ENCODE measurements at places on chromosomes 6 and 20.

DNA sequence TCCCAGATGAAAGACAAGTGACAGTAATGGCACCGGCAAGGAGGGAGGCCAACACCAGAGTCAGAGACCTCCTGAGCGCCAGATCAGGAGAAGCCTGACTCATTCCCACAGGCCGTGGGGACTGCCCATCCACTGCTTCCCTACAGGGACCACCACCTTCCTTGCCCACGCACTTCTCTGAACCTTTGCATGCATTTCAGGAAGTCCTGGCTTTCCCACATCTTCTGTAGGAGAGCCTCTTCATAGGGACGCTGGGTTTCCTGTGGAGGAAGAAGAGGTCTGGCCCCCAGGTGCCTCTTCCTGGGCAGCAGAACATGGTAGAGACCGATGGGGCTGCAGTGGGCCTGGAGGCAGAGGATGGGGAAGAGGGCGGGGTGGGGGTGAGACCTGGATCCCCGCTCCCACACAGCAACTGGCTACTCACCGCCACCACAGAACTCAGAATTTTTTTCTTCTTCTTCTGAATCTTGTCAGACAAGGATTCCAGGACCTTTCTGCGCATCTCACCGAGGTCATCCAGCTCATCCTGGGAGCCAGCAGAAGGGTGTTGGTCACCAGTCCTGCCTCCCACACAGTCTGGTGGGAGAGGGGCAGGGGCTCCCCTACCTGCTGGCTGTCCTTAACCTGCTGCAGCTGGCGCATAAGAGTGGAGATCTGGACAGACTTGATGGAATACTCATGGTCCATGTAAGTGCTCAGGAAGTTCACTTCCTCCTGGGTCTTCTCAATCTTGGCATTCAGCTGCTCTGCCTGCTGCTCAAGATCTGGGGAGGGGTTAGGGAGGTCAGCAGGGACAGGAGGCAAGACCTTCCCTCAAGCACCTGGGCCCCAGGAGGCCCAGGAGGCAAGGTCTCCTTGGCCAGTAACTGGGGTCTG is 13.7 kb downstream of the C20orf96 start:
- DNase-seq: no peak

GRCh38 chr6:145272246-145272645 is 463.1 kb downstream of the EPM2A start:
- DNase-seq: no peak

DNA sequence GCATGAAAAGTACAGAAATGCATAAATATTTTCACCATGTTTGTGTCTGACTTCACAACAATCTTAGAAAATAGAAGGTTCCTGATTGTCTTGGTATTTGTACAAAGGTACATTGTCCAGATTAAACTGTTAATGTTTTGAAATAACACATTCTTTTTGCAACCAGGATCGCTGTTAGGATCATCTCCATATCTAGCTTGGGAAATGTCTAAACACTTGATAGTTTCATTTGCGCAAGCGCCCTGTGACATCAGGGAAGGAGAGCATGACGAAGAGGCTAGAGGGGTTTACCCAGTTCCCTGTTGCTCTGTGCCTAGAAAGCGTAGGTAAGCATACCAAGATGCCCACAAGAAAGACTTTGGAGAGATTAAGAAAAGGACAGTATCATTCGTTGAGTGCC is 19.4 kb downstream of the ALDH8A1 start:
- no peak for DNase-seq

- no peak for DNase-seq
Observed at GRCh38 chr6:34654061-34654710, 42.4 kb downstream of the ILRUN start.

GRCh38 chr20:21640556-21640955 is 64.9 kb upstream of the PAX1 start:
- DNase-seq: no peak

GRCh38 chr6:7313505-7314165 is 636 bp upstream of the SSR1 start:
- DNase-seq: no peak

GRCh38 chr6:21457647-21458046 is 135.9 kb upstream of the SOX4 start:
- no peak for DNase-seq

GRCh38 chr6:48765352-48765961 is 654.5 kb upstream of the PTCHD4 start:
- no peak for DNase-seq

DNA sequence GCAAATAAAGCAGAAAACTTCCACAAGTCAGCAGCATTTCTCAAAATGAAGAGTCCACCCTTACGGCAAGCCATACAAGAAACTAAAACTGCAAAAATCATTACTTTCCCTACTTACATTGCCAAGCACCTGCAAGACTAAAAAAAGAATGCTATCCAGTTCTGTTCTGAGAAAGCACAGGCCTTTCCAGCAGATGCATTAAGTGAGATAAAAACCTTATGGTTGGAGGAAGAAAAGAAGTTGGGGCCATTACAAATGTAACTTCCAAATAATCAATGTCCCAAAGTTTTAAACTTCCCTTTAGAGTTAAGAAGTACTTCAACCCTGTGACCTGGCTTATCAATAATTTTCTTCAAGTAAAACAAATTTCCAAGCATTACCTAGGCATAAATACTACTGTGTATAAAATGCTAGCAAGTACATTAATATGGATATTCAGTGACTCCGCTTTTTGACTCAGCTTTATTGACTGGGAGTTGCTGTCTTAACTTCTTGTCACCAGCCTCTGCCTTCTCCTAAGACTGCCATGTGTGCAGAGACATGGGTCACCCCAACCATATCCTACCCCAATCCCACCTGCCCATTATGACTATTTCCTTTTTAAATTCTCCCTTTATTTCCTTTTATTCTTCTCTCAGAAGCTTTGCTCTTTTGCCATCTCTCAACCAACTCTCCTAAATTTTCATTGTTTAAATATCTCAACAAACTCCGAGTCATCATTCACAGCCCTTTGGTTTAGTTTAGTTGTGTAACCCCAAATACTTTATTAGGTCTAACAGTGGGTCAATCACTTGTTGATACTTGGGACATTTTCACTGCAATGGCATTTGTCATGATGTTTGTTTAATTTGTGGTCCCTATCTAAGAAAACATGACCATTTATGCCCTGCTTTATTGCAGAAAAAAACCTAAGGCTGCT is 49.7 kb downstream of the SLC22A23 start:
- no peak for DNase-seq

- DNase-seq: peak; percentile 10
Observed at GRCh38 chr6:6811128-6812009, 222.8 kb downstream of the LY86 start.

DNA sequence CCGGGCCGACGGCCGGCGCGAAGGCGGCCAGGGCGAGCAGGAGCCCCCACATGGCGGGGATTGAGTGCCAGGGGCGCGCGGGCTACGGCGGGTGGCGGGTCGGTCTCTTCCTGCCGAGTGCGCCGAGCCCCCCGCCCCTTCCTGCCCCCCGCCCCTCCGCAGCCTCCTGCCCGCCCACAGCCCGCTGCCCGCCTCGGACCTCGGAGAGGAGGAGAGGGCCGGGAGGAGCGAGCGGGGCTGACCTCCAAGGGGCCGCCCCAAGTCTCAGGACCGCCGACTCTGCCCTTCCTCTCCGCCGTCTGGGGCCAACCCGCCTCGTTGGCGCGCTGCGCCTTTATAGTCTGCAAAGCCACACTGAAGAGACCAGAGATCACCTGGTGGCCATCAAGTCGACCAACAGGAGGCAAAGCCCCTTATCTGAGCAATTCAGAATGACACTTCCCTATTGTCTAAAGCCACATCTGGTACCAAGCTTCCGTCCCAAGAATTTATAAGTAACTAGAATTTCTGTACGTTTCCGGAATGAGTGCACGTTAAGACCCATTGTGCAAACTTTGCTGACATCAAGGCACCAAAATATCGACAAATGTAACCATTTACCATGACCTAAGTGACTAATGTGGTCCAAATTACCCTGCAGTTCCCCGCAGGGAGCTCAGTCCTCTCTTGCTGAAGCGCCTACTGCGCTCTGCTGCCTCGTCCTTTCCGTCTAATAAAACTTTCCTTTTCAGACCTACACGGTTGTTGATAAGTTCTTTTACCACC is at the start of gene CPXM1:
Gene CPXM1 (minus strand): TSS at position 107 of the 765 bp plus-strand sequence. CDS start 55 bp downstream, at position 52.
- DNase-seq: no peak

- no peak for DNase-seq
Observed at GRCh38 chr6:52375780-52376556, 14.0 kb downstream of the PAQR8 start.

GRCh38 chr6:71015392-71015791 is 58.5 kb upstream of the B3GAT2 start:
- DNase-seq: no peak

- DNase-seq: peak; percentile 39
Observed at GRCh38 chr6:6781172-6781872, 192.8 kb downstream of the LY86 start.

DNA sequence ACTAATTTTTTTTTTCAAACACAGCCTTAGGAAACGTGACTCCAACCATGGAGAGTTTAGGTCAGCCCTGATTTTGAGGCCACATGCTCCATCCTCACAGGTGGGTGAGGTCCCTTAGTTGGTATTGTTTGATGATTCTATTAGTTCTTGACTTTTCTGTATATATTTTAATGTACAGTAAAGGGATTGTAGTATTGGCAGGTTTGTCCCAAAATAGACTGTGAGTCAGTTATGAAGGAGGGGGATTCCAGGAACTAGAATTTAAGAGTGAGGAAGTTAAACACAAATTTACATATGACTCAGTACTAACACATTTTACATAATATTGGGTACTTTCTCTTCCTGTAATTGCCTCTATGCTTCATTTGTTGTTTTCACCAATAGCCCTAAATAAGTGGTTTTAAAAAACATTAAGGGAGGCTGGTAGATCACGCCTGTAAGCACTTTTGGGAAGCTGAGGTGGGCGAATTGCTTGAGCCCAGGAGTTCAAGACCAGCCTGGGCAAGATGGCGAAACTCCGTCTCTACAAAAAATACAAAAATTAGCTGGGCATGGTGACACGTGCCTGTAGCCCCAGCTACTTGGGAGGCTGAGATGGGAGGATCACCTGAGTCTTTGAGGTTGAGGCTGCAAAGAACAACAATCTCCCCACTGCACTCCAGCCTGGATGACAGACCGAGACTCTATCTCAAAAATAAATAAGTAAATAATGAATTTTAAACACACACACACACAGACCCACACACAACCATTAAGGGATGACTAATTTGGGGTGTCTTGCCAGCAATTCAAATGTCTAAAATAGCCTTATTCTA is 81.8 kb downstream of the SGK1 start:
- DNase-seq: no peak

DNA sequence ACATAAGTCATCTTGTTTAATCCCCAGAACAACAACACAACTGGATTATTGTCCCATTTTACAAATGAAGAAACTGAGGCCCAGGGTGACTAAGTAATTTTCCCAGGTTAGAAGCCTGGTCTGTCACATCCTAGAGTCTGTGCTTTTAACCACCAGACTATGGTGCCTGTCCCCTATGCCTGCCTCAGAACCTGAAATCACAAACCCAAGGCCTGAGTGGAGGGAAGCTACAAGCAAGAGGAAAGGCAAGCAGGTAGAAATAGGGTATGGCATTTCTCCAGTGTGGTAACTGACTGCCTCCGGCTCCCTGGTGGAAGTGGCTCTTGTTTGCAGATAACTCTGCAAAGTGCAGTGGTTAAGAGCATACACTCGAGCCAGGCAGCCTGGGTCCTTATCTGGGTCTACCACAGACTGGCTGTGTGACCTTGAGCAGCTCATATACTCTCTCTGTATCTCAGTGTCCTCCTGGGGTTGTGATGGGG is 2.5 kb downstream of the TMEM63B start:
- DNase-seq: no peak

DNA sequence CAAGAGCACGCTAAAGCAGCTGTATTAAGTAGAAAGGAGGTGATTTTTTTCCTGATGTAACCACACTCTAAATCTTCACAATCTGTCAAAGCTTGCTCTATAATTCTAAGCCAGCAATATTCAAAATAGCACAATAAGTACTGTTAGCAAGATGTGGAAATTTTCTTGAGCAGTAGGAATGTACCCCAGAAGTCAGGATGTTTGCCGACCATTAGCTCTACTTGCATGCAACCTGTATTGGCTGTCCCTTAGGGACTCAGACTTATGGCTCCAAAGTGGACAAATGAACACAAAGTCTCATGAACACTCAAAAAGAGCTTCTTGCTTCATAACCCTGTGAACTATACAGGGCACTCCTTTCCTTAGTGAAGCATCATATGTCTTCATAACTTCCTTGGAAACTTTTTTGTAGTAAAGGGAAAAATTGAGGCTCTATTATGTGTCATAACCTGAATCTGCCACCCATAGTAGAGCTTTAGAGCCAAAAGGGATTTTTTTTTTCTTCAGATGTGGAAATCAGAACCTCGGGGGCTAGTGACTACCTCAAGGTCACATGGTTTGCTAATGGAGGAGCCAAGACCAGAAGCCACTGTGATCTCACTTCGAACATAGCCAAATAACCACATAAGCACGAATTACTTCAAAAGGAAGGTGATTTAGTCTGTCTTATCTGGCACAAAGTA is 54.5 kb downstream of the ADGRG6 start:
- no peak for DNase-seq

- DNase-seq: no peak
Observed at GRCh38 chr6:151847064-151847463, 39.6 kb downstream of the ESR1 start.

GRCh38 chr6:47034926-47035325 is 7.2 kb downstream of the ADGRF1 start:
- peak; percentile 86 for DNase-seq

GRCh38 chr20:1341561-1342265 is 12.8 kb upstream of the SDCBP2 start:
- DNase-seq: peak; percentile 26

DNA sequence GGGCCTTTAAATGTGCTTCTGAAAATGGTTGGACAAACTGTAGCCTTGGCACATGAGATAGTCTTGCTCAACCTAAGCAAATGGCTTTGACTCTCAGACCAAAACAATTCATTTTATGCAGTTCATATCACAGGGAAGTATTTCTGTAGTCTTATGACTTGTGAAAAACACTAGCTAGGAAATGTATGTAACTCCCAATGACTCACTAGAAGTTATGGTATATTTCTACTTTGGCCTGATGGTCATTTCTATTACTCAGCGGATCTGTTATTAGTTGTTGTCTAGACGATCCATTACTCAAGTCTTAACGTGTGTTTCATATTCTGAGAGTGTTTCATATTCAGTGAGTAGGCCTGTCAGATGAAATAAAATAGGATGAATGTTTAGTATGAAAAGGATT is 1333.5 kb downstream of the KHDRBS2 start:
- DNase-seq: no peak

DNA sequence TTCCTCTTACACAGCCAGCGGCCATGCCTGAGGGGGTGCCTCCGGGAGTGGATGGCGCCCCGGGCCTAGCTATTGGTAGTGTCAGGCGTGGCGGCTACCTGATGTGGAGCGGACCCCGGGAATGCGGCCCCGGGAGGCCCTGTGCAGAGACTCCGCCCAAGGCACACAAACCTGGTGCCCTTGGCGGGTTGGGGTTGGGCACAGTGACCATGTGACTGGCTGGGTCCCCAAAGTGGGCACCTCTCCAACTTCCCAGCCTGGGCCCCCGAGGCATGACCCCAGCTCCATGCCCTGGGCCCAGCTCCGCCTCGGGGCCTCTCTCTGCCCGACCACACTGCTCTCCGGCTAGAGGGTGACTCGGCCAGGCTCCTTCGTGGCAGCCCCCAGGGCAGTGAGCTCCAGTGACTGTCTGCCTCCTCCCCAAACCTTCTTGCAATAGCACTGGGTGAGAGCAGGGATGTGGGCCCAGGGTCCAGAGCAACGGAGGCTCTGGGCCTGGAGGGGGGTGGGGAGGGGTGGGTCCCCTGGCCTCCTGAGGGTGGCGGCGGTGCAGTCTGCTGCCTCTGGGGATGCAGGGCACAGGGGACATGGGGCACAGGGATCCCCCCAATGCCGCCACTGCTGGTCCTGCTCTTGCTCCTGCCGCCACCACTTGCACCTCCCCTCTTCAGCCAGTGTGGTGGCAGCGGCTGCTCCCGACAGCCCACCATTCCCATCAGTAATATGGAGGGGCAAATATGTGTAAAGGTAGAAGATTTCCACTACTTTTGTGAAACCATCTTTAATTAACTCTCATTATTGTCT is 942.9 kb upstream of the EPHA7 start:
- DNase-seq: no peak

Data from GM04503 (cell line).